Right atrium auricular region (tissue), 2 donors: ENCODE measurements at places on chromosomes 3 and 15. TPM values are rescaled to one million over a fixed set of nuclear protein-coding genes. Genes with fewer than 3 reads are reported as not detected.

- DNase-seq = no peak
These were observed 179.0 kb upstream of the PFN2 start for GRCh38 chr3:150149651-150150051.

- DNase-seq = no peak
These were observed 30.5 kb upstream of the SPATA12 start for GRCh38 chr3:57029924-57030323.

GRCh38 chr15:57865294-57865693 is 158.8 kb downstream of the POLR2M start:
- no peak for DNase-seq

DNA sequence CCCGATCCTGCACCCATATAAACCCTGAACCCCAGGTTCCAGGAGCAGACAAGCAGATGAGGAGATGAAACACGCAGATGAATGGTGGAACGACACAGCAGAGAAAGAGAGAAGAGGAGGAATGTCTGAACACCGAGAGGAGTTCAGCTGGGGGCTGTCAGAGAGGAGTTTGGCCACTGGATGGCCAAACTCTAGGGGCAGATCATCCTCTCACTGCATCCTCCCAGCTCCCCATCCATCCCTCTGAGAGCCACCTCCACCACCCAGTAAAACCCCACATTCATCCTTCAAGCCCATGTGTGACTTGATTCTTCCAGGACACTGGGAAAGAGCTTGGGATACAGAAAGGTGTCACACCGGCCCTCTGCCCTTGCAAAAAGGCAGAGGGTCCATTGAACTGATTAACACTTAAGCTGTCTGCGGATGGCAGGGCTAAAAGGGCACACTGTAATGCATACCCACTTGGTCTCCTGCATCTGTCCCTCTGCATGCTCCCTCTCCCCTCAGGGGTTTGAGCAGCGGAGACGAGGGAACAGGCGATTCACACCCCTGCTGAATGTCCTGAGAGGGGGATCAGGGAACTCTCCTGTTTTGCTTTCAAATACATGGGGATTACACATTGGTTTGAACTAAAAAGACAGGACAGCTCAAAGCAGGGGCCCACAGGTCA is 53.8 kb downstream of the TMED3 start:
- no peak for DNase-seq

Gene ZBTB11
- total RNA-seq = 10.4 TPM

- no peak for DNase-seq
These were observed 2.5 kb downstream of the SUMF1 start for GRCh38 chr3:4464576-4464975.

GRCh38 chr3:188979248-188979647 is 192.5 kb upstream of the TPRG1 start:
- no peak for DNase-seq

DNA sequence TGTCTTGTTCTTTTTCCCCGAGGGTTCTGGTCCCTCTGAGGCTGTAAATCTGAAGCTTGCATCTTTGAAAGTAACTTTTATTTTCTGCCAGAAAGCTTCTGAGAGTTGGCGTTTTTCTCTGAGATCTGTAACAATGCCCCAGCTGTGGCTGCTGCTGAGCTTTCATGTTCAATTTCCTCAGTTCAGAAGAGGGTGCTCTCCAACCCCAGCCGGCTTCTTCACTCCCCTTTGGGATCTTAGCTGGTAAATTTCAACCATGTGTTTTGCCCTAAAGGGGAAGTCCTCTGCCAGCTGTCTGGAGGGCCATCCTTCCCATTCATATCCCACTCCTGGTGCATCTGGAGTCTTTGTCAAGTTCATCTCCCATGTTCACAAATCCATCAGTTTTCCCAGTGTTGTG is 18.3 kb upstream of the CFAP100 start:
- no peak for DNase-seq

Gene MAP1A
- total RNA-seq = 52.7 TPM

DNA sequence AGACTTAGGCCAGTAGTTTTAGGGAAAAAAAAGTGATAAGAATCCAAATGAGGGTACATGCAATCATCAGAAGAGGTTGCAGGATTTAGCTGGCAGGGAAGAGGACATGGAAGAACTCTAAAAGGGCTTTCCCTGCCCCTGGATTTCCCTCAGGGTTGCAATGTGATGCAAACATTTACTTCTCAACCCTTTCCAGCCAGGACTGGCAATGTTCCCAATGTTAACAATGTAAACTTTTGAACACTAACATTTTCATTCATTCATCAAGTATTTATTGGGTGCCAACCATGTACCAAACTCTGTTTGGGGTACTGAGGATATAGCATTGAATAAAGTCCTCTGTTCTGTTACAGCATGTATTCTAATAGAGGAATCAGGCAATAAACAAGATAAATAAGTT is 349.4 kb upstream of the LRRC3B start:
- no peak for DNase-seq

Gene KPNA4
- total RNA-seq = 36.1 TPM

DNA sequence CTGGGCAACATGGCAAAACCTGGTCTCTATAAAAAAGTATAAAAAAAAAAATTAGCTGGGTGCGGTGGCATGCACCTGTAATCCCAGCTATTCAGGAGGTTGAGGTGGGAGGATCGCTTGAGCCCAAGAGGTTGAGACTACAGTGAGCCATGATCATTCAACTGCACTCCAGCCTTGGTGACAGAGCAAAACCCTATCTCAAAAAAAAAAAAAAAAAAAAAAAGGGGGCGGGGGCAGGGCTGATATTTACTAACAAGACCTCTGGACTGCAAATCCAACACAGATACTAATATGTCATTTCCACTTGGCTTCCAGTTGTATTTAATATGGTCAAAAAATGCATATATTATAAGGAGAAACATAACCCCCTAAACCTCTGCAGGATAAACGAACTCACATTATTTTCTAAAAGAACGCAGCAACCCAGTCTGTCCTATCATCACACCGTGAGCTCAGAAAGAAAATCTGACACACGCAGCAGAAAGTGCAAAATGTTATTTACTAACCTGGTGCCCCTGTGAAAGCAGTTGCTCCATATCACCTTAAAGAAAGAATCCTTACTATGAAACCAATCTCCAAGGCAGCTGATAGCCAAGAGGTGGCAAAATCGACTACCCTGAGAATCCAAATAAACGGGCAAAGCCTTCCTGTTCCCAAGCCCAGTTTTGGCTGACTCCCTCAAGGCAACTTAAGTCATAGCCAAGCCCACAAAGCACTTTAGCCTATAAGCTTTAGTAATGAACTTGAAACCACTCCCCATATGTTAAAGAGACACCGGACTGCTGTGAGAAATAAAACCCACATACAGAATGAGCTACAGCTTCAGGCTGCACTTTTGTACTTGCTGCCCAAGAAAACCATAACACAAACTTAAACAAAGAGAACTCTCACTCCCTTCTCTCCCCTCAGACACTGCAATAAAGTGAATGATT is 39.3 kb downstream of the PLD1 start:
- DNase-seq = no peak

Gene UROC1
- not detected for total RNA-seq

DNA sequence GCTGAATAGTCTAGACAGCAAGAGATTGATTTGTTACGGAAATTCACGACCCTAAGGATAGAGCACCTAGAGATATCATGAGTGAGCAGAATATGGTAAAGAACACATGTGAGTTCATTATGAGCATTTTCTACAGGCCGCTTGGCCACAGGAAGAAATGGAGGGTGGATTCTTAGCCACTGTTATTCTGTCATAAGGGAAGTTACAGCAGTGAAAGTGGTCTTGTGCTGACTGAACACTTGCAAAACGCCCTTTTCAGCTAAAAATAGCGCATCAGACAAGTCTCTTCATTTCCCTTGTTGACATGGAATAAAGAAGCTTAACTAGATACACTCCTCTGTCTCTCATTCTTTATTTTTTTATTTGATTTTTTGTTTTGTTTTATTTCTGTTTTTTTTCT is 19.8 kb downstream of the DGKG start:
- DNase-seq = no peak

- no peak for DNase-seq
These were observed 259.1 kb upstream of the PEX5L start for GRCh38 chr3:180295811-180296210.

GRCh38 chr3:180002006-180002405 is 34.7 kb downstream of the PEX5L start:
- DNase-seq = no peak

- no peak for DNase-seq
These were observed 4.6 kb upstream of the PRICKLE2 start for GRCh38 chr3:64229903-64230302.

- DNase-seq = no peak
These were observed 10.4 kb upstream of the KCNAB1 start for GRCh38 chr3:156109989-156110388.

Gene DAPK2
- 28.8 TPM for total RNA-seq

Gene PLA2G4E
- not detected for total RNA-seq

- DNase-seq = no peak
These were observed 127.4 kb downstream of the NR2E3 start for GRCh38 chr15:71937650-71938311.

Gene CLDN16
- total RNA-seq = 0.16 TPM

Gene TLR9
- total RNA-seq = not detected

GRCh38 chr3:169286214-169286613 is 377.3 kb downstream of the MECOM start:
- DNase-seq = no peak

- no peak for DNase-seq
These were observed 24.4 kb downstream of the FAN1 start for GRCh38 chr15:30928076-30928475.

- DNase-seq = no peak
These were observed 208.1 kb downstream of the RBMS3 start for GRCh38 chr3:29488922-29489321.

DNA sequence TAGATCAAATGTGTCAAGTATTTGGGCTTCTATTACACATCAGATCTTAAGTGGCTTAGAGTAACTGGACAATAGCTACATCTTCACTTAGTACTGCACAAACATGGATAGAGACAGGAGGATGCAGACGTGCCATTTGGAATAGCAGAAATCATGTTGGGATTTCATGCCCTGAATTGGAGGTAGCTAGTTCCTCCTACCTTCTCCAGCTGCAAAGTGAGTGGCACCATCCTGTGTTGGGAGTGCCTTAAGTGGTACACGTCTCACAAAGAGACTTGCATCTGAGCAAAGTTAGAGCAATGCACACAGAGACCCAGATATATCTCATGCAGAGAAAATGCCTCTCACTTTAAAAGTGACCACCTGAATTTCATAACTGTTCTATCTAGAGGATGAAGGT is 136.5 kb downstream of the SSR3 start:
- DNase-seq = no peak

GRCh38 chr15:24054547-24055245 is 367.6 kb upstream of the NDN start:
- no peak for DNase-seq

- no peak for DNase-seq
These were observed 23.6 kb upstream of the KCNMB2 start for GRCh38 chr3:178512647-178513046.

GRCh38 chr3:76078101-76078500 is 292.8 kb upstream of the ZNF717 start:
- no peak for DNase-seq

Gene EOMES
- total RNA-seq = 0.16 TPM

Gene EIF2A
- total RNA-seq = 86.7 TPM

DNA sequence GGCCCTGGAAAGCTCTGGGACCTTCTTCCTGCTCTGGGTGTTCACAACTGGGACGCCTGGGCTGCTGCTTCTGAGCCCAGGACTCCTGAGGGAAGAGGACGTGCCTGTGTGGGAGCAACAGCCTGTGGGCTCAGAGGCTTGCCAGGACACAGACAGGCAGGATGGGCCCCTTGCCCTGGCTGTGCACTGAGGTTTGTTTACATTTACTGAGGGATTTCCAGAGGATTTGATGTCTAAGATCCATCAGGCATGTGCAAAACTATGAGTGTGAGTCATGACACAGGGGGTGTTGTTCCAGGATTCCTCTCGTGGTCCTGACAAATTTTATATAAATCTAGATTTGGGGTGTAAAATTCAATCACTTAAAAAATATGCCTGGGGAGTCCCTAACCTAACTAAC is 10.6 kb downstream of the CCR9 start:
- no peak for DNase-seq

- DNase-seq = no peak
These were observed 6.5 kb downstream of the SQOR start for GRCh38 chr15:45641374-45641781.

DNA sequence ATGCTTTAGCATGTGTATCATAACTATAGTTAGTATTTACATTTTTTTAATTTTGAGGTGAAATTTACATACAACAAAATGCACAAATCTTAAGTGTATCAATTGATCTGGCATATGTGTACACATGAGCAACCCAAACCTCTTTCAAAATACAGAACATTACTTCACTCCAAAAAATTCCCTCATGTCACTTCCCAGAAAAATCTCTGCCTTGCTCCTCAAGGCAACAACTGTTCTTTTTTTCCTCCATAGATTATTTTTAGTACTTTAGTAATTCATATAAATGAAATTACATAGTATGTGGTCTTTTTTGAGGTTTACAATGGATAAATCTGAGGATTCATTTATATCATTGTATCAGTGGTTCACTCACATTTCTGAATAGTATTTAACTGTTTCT is 84.9 kb downstream of the TRIM42 start:
- no peak for DNase-seq

DNA sequence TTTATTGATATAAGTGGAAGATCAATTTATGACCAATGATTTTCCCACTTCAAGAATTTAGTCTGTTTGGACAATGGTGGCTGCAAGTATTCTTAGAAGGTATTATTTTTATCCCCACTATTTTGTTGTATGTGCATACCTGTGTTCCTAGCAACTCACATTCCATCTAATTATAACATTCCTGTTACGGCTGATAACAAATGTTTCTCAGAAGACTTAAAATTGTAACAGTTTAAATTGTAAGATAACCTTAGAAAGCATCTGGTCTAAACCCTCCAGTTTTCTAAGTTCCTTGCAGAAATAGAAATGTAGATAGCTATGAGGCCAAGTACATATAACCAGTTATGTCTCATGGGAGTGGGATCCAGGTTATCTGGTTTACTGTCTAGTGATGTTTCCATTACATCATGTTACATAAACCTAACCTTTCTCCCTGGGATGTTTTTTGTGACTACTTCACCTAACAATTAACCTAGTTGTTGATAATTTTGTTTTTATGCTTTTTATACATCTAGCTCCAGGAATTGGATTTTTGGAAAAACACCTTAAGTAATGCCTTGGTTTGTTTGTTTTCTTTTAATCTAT is 11.1 kb upstream of the MFN1 start:
- no peak for DNase-seq

- peak; percentile 70 for DNase-seq
These were observed at the start of gene PHLDB2 for GRCh38 chr3:111859061-111859973. PHLDB2 (plus strand) TSS chr3:111859265; CDS start chr3:111884078, 24,813 bp downstream.

Gene CADM2
- 6.5 TPM for total RNA-seq

Gene THRB
- total RNA-seq = 4.2 TPM

- DNase-seq = no peak
These were observed 98.6 kb downstream of the TPRG1 start for GRCh38 chr3:189270248-189270832.

DNA sequence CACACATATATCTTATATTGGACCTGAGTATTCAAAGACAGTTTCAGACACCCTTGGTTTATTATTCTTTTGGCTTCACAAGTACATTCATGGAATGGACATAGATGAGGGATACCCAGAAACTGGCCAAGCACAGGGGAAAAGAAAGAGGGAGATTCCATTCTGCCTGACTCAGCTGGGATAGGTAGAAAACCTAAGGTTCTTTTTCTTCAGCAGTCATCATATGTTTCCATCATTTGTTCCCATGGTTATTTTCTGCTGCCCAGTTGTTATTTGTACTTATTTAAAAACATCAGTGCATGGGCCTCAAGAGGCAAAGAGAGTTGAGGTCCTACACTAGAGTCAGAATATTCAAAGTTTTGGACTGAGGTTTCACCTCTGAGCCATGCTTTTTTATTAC is 91.8 kb downstream of the FILIP1L start:
- no peak for DNase-seq

- no peak for DNase-seq
These were observed 175.0 kb downstream of the FAM43A start for GRCh38 chr3:194860725-194861124.
